ENCODE measurements at places on chromosomes 11 and 22.

GRCh38 chr11:80925321-80925720 lies 1484.5 kb upstream of the TENM4 start:
- DNase-seq = no peak

DNA sequence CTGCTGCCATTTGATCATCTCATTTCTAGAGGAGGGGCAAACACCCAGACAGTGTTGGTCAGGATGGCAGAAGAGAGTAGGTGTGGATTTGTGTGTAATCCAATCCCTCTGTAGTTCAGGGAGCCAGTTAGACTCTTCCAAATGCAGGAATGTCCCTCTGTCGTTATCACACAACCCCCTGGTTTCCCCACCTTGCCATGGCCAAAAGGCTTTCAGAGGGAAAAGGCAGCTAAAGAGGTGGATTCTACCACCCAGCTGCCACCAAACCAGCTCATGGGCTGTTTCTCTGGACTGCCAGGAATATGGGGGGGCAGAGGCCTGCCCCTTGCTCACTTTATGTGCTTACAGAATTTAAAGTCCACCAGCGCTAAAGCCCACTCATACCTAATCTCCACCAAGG lies 18.1 kb downstream of the TSKU start:
- DNase-seq = no peak

DNA sequence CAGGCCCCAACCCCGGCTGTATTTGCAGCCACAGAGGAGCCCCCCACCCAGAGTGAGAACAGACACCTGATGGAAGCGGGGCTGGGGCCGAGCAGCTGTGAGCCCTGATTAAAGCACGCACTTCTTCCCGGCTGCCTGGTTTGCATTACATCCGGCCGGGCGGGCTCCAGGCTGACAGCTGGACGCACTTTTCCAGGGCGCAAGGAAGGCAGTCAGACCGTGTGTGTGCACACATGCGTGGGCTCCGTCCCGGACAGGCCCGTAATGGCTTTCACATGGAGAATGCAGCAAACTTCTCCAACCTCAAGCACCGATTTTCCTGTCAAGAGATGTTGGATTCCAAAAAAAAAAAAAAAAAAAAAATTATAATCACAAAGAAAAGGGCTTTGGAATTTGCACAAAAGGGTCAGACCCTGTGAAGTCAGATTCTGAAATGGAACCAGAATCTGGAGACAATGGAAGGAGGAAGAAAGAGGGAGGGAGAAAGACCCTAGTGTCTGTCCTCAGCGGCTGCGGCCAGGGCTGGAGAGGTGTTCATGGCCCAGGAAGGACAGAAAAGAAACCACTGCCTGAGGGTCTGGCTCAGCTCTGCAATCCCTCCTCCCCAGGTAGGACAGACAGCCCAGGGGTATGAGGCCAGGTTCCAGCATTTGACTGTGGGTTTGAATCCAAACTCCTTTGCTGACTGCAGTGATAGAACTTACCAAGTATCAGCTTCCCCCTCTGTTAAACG lies 365.5 kb downstream of the MN1 start:
- no peak for DNase-seq

DNA sequence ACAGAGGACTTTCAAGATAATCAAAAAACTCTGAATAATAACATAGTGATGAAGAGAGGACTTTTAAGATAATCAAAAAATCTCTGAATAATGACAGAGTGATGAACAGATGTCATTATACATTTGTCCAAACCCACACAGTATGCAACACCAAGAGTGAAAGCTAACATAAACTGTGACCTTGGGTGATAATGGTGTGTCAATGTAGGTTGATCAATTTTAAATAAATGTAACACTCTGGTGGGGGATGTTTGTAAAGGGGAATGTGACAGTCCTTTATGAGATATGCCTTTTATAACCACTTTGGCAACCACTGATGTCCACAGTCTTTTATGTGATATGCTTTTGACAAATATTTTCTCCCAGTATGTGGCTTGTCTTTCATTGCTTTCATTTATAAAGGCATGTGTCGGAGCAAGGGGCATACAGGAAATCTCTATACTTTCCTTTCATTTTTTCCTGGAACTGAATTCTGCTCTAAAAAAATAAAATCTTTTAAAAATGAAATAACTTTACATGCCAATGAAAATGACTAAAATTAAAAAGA lies 10.3 kb upstream of the OR9G1 start:
- DNase-seq = no peak

DNA sequence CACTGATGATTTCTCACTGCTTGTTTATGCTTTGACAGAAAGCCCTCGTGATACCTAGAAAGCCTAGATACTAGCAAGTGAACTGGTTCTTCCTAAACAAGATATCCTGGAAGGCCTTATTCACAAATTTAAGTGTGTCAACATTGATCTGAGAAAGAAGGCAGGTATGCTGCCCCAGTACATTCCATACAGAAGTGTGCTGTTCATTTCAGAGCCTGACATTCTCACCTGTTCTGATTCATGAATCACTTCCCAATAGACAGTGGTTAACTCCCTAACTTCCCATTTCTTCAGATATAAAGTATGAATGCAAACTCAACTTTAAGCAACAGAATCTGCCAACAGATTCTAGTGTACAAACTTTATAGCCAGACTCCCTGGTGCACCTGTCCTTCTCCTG lies 15.5 kb upstream of the RASSF10 start:
- DNase-seq = no peak

DNA sequence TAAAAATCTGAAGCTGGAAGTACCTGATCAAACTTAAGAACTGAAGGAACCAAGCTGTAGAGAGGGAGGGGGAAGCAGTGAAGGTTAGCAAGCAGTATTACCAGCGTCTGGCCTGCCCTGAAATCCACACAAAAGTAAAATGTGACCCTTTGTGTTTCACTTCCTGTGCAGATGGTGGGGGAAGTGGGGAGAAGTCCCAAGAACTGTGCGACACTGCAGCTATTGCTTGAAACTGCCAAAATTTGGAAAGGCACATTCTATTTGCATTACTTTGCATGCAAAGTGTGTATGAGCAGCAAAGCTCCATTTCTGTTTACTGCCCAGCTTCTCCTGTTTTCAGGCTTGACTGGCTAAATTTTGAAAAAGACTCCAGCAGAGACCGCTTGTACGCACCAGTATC lies 72.1 kb upstream of the BMAL1 start:
- no peak for DNase-seq

DNA sequence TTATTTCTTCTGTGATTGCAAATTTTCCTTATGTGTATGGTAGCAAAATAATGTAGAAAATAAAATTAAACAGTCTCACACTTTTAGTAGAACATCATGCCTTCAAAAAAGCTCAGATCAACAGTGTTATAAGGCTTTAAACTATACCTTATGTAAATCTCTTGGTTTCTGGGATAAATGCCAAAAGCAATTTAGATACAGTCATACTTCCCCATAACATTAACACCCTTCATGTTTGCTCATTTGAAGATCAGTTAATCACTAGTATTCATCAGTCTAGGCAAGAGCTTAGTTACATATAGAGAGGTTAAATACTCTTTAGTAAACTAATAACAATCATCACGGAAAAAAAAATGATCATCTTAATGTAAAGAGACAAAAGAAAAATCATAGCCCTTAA lies 421.8 kb upstream of the ANO3 start:
- DNase-seq = no peak

GRCh38 chr11:114057147-114057546 lies 2.4 kb upstream of the ZBTB16 start:
- DNase-seq = no peak

- no peak for DNase-seq
These were observed 20.9 kb downstream of the SLC37A2 start for GRCh38 chr11:125084057-125084416.

- no peak for DNase-seq
These were observed 14.8 kb downstream of the PIWIL4 start for GRCh38 chr11:94581926-94582325.

DNA sequence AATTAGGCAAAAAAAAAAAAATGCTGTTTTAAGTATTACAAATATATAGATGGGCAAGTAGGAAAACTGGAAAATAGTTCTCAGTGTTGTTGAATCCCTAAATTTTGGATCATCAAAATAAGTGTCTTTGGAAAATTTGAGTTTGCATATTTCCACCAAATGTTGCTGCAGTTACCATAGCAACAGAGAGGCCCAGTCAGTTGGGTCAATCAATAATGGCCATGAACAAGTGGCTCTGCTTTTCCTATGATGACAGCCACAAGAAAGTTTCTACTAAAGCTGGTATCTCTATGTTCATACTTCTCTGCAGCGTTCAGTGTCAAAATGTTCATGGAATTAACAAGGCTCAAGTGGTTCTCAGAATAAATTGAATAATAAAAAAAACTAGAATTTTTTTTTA lies 79.1 kb downstream of the SERGEF start:
- DNase-seq = no peak

- peak; percentile 38 for DNase-seq
These were observed 150.5 kb downstream of the FEZ1 start for GRCh38 chr11:125345421-125346178.

Measured in activated CD4-positive, alpha-beta T cell treated with anti-CD3 and anti-CD28 coated beads for 24 hours (primary cell).